ENCODE measurements at places on chromosomes 5 and 9. TPM values are rescaled to one million over a fixed set of nuclear protein-coding genes. Genes with fewer than 3 reads are reported as not detected.

DNA sequence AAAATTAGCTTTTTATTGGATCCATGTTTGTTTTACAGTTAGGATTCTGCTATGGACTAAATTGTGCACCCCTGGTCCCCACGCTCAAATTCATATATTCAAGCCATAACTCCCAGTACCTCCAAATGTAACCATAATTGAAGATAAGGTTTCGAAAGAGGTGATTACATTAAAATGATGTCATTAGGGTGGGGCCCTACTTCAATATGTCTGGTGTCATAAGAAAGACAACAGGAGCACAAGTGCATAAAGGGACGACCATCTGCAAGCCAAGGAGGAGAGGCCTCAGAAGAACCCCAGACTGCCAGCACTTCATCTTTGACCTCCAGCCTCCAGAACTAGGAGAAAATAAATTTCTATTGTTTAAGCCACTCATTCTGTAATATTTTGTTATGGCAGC, 7.4 kb upstream of the HNRNPA0 start:
- H3K27ac ChIP-seq = no peak overlapping the region
- no peaks in the 10 kb centered on the region for H3K36me3 ChIP-seq
- no peaks in the 10 kb centered on the region for H3K27me3 ChIP-seq
- no peak for DNase-seq
- H3K4me3 ChIP-seq = no peak overlapping the region

Gene NMUR2
- not detected for total RNA-seq

DNA sequence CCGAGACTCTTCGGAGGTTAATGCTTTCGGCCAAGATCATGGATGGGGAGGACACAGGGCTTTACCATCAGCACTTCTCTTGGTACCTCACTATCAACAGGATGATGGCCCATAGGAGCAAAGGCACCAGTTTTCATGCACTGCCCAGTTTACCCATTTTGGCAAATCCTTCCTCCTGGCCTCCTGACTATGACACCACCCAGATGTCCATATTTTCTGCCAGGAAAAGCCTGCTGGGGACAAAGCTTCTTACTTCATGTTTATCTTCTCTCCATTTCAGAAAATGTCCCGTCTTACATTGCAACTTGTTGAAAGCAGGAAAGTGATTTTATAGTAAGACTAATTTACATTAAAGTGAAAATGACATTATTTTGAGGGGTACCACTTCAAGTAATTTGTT, 61.4 kb upstream of the GAS1 start:
- DNase-seq = no peak
- no peaks in the 10 kb centered on the region for H3K27me3 ChIP-seq
- no peak overlapping the region for H3K4me3 ChIP-seq
- no peaks in the 10 kb centered on the region for H3K36me3 ChIP-seq

DNA sequence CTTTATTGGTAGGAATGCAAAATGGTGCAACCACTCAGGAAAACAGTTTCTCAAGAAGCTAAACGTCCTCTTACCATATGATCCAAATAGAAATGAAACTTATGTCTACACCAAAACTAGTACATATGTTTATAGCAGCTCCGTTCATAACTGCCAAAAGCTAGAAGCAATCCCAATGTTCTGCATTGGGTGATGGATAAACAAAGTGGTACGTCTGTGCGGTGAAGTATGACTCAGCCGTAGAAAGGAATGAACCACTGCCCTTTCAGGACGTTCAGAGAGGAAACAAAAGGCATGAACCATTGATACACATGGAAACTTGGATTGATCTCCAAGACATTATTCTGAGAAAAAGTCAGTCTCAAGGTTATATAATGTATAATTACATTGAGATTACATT, 27.6 kb downstream of the HNRNPH1 start:
- H3K36me3 ChIP-seq = peaks cover 94% of the 10 kb centered on the region
- no peaks in the 10 kb centered on the region for H3K27me3 ChIP-seq
- H3K27ac ChIP-seq = no peak overlapping the region
- no peak overlapping the region for H3K4me3 ChIP-seq
- DNase-seq = no peak

- H3K27ac ChIP-seq = no peak overlapping the region
- no peaks in the 10 kb centered on the region for H3K27me3 ChIP-seq
- H3K4me3 ChIP-seq = no peak overlapping the region
- no peak for DNase-seq
Observed at GRCh38 chr9:78325343-78325742, 28.4 kb downstream of the PSAT1 start.

Gene SPINK5
- total RNA-seq = 236 TPM

Gene FOXD4L4
- 0.40 TPM for total RNA-seq

DNA sequence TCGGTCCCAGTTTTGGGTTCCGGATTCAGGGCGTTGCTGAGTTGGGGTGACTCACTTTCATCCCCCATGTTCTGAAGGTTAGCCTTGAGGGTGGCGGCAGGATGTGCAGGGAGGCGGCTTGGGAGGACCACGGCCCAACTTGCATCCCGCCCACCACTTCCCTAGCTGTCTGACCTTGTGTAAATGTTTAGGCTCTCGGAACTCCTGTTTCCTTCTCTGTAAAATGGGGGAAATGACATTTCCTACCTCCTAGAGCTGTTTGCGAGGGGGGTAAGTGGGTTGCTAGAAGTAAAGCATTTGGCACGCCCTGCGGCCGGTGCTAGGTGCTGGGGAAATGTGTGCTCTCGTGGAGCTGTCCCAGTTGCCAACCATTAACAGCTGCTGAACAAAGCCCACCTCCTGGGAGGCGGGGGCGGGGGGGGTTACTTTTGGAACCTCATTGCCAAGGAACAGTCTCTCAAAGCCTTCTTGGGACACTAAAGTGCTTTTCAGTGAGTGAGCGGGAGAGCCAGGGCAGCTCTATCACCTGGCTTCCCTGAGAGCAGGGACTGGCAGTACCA, 27.5 kb downstream of the PTGES2 start:
- no peaks in the 10 kb centered on the region for H3K27me3 ChIP-seq
- peaks cover 64% of the 10 kb centered on the region for H3K4me1 ChIP-seq
- H3K36me3 ChIP-seq = peaks cover 34% of the 10 kb centered on the region
- DNase-seq = peak; percentile 67
- H3K4me3 ChIP-seq = peak overlapping the region; percentile 55

GRCh38 chr5:53105611-53106300, 3.8 kb downstream of the MOCS2 start:
- no peaks in the 10 kb centered on the region for H3K27me3 ChIP-seq
- peaks cover 15% of the 10 kb centered on the region for H3K36me3 ChIP-seq
- H3K27ac ChIP-seq = no peak overlapping the region
- H3K4me1 ChIP-seq = peaks cover 22% of the 10 kb centered on the region
- H3K4me3 ChIP-seq = no peak overlapping the region

Gene PARP8
- 12.1 TPM for total RNA-seq

DNA sequence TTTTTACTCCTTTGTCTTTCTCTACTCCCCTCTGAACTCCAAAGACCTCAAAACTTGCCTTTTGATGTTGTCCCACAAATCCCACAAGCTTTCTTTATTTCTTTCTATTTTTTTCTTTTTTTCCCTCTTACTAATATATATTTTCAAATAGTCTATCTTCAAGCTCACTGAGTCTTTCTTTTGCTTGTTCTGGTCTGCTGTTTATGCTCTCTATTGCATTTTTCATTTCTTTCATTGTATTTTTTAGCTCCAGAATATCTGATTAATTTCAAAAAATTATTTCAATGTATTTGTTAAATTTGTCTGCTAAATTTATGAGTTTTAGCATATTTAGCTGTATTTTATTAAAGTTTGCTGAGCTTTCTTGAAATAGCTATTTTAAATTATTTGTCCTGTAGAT, 223.3 kb upstream of the IRX1 start:
- H3K36me3 ChIP-seq = no peaks in the 10 kb centered on the region
- H3K27ac ChIP-seq = no peak overlapping the region
- H3K4me3 ChIP-seq = no peak overlapping the region
- H3K27me3 ChIP-seq = peaks cover 5% of the 10 kb centered on the region
- no peaks in the 10 kb centered on the region for H3K4me1 ChIP-seq

Gene HAND1
- total RNA-seq = not detected

DNA sequence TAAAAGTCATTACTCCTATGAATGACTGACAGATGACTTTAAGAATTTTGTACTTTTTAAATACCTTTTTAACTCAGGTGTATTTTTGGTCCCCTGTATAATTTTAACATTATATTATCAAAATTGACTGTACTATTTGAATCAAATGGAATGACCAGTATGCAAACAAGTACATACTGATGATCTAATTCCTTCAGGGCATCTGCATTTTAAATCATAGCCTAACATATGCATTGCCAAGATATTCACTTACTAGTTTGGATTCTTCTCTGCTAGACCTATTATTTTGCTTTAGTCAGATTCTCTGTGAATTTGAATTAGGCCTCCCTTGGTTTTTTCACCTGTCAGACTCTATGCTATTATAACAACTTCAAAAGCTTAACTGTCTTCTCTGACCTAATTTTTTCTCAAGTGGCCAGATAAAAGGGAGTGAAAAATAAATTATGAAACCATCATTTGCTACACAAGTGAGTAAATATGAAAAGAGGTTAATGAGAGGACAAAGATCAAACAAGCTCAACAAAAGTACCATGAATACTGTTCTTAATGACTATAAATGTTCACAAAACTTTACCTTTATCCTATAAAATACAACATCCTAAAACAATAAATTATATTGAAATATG, 1505.2 kb upstream of the CDH9 start:
- H3K4me1 ChIP-seq = no peaks in the 10 kb centered on the region
- H3K27me3 ChIP-seq = no peaks in the 10 kb centered on the region
- H3K4me3 ChIP-seq = no peak overlapping the region
- no peaks in the 10 kb centered on the region for H3K36me3 ChIP-seq
- DNase-seq = no peak

DNA sequence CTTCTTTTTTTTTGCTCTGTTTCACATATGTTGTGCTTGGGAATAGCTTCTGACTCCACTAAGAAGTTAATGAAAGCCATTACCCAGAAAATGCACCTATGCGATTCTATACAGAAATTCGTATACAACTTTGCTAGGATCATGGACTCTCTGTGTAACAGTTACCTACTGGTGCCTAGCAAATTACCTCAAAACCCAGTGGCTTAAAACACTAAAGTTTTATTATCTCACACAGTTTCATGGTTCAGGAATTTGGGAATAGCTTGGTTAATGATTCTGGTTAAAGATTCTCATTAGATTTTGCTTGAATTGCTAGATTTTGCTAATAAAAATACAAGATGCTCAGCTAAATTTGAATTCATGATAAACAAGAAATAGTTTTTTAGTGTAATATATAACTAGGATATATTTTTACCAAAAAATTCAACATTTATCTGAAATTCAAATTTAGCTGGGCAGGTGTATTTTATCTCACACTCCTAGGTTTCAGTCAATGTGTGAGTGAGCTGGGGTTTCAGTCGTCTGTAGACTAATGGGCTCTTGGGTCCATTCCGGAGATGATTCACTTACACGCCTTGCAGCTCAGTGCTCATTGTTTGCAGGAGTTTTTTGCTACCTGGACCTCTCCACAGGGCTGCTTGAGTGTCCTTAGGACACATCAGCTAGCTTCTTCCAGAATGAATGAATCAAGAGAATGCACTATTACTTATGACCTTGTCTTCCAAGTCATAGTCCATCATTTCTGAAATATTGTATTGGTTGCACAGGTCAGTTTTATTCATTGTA, 75.1 kb downstream of the MROH2B start:
- no peaks in the 10 kb centered on the region for H3K27me3 ChIP-seq
- peaks cover 1% of the 10 kb centered on the region for H3K4me1 ChIP-seq
- no peak overlapping the region for H3K27ac ChIP-seq
- DNase-seq = no peak
- H3K36me3 ChIP-seq = no peaks in the 10 kb centered on the region

GRCh38 chr5:119420169-119420568, 32.1 kb upstream of the HSD17B4 start:
- H3K36me3 ChIP-seq = no peaks in the 10 kb centered on the region
- no peak for DNase-seq
- no peak overlapping the region for H3K4me3 ChIP-seq
- no peaks in the 10 kb centered on the region for H3K27me3 ChIP-seq

Gene NIM1K
- total RNA-seq = 3.0 TPM

- H3K4me1 ChIP-seq = peaks cover 11% of the 10 kb centered on the region
- no peak overlapping the region for H3K4me3 ChIP-seq
- peak; percentile 67 for DNase-seq
- no peaks in the 10 kb centered on the region for H3K27me3 ChIP-seq
- H3K36me3 ChIP-seq = no peaks in the 10 kb centered on the region
Observed at GRCh38 chr5:158074992-158075769, 216.2 kb upstream of the CLINT1 start.

Gene PCDHGA8
- 1.1 TPM for total RNA-seq

Gene SCGB3A2
- total RNA-seq = not detected

DNA sequence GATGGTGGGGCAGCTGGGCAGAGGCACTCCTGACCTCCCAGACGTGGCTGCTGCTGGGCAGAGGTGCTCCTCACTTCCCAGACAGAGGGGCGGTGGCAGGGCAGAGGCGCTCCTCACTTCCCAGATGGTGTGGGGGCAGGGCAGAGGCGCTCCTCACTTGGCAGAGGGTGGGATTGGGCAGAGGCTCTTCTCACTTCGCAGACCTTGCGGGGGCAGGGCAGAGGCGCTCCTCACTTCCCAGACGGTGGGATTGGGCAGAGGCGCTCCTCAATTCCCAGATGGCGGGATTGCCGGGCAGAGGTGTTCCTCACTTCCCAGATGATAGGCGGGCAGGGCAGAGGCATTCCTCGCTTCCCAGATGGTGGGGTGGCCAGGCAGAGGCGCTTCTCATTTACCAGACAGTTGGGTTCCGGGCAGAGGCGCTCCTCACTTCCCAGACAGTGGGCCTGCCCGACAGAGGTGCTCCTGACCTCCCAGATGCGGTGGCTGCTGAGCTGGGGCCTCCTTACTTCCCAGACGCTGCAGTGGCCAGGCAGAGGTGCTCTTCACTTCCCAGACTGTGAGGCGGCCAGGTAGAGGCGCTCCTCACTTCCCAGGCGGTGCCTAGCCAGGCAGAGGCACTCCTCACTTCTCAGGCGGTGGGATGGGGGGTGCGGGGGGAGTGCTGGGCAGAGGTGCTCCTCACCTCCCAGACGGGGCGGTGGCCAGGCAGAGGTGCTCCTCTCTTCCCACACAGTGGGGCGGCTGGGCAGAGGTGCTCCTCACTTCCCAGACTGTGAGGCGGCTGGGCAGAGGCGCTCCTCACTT, 25.3 kb upstream of the SPATA31E1 start:
- H3K4me1 ChIP-seq = no peaks in the 10 kb centered on the region
- DNase-seq = no peak
- H3K27me3 ChIP-seq = no peaks in the 10 kb centered on the region
- no peak overlapping the region for H3K4me3 ChIP-seq
- no peak overlapping the region for H3K27ac ChIP-seq

DNA sequence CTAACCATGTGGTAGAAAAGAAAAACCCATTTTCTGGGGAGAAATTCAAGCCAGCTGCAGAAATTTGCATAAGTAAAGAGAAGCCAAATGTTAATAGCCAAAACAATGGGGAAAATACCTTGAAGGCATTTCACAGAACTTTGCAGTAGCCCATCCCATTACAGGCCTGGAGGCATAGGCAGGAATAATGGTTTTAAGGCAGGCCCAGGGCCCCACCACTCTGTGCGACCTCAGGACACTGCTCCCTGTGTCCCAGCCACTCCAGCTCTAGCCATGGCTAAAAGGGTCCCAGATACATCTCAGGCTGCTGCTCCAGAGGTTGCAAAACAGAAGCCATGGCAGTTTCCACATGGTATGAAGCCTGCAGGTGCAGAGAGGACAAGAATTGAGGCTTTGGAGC, 253.3 kb downstream of the CTNND2 start:
- H3K4me1 ChIP-seq = no peaks in the 10 kb centered on the region
- H3K36me3 ChIP-seq = no peaks in the 10 kb centered on the region
- no peaks in the 10 kb centered on the region for H3K27me3 ChIP-seq
- no peak overlapping the region for H3K27ac ChIP-seq

Data from suprapubic skin (tissue), 4 donors.